ENCODE measurements at places on chromosomes 13 and 19.

DNA sequence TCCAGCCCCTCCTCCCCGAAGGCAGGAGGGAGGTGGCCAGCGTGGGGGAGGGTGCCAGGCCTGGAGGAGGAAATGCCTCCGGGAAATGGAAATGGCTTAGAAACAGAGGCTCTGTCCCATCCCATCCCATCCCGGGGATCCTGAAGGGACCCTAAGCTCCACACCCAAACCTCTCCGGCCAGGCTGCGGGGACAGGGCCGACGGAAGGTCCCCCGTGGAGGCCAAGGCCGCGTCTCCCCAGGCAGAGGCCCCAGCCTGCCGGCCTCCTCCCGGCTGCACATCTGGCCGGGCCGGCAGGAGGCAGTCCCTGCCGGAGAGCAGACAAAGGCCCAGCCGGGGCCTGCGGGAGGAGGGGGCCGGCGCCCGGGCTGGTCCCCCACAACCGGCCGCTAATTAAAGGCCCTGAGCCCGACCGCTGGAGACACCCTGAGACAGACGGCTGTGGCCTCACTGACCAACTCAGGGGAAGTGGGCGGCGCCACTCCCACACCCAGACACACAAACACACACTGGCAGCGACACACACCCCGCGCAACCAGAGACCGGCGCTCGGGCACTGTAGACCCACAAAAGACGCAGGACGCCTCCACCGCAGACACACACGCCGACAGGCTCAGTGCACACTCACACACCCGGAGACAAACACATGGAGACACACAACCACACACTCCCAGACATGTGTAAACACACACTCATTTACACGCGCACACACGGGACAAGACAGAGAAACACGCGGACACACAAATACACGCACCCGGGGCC is 1.1 kb downstream of the ADAMTS10 start:
- DNase-seq: peak; percentile 40

DNA sequence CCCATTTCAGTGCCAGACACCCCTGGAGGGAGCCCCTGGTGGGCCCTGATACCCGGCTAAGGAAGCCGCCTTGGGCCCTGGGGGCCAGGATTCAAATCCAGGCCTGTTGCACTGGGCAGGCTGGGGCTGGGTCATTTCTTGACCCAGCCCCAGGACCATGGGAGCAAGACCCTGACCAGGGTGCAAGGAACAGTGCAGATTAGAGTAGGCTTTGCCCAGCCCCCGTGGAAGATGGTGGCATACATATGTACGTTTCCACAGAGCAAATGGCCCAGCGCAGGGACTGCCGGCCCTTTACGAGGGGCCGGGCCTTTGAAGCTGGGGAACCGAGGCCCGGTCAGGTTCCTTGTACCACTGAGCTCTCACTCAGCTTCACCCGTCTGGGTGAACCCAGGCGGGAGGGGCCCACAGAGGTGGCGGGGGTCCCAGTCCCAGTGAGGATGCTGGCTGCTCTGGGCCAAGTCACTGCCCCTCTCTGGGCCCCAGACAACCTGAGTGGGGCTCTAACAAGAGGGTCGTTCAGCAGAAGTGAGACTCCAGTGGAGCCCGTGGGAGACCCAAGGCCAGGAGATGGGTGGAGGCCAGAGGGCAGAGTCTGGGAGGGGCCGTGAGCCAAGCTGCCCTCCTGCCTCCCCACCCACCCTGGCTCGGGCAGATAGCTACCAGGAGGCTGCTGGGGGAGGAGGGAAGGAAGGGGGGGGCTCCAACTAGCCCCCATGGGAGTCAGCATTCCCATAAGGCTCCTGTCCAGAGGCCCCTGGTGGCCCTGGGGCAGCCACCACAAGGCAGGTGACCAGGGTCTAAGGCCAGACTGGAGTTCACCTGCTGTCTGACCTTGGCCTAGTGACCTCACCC is 2.7 kb downstream of the MKNK2 start:
- DNase-seq: no peak

GRCh38 chr19:681029-682019 is 5.1 kb downstream of the FSTL3 start:
- no peak for DNase-seq

DNA sequence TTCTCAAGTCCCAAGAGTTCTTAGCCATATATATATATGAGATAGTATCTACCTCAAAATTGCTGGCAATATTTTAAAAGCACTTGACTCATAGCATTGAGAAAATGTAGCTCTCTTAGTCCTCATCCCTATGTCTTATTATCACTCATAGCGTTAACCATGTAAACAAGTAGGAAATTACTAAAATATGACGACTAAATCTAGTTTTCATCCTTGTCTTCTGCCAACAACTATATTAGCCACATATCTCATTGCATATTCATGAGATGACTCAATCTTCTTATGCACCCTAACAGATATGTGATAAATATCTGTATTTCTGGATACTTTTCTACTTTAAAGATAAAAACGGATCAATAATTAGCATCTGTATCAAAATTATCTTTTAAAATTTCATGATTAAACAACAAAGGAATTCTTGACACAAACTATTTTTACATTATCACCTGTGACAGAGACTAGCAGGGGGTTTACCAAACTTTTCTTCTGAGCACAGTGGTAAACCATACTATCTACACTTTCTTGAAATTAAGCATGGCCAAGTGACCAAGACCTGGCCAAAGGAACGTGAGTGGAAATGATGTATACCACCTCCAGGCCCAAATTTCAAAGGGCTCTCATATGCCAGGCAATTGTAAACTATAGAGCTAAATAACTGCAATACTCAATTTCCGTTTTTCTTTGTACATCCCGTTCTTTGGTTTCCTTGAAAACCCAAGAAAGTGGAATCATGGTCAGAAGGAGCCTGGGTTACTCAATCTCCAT is 45.7 kb downstream of the ZC3H13 start:
- peak; percentile 25 for DNase-seq

DNA sequence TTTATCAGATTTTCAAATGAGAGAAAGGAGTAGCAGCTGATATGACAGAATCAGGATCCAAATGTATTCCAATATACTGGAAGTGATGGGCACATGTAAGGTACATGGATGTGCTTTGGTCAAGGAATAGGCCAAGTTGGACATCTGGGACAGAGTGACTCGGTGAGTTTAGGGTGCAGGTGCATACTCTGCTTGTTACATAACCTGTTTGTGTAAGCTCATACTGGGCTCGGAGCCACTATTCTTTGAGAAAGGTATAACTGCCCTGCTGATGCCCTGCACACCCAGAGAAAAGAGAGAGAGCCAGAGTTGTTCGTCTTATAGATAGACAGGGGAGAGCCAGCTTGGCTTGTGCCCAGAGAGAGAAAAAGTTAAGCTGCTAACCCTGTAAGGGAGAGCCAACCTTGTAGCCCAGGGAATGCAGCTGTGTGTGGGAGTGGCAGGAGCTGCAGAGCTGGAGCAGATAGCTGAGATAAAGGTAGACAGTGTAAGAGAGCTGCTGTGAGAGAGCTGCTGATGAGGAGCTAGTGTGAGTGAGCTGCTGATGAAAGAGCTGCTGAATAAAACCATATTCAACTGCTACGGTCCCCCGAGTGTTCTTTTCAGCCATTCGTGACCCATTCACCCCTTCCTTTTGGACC is 40.7 kb upstream of the N4BP2L1 start:
- no peak for DNase-seq

DNA sequence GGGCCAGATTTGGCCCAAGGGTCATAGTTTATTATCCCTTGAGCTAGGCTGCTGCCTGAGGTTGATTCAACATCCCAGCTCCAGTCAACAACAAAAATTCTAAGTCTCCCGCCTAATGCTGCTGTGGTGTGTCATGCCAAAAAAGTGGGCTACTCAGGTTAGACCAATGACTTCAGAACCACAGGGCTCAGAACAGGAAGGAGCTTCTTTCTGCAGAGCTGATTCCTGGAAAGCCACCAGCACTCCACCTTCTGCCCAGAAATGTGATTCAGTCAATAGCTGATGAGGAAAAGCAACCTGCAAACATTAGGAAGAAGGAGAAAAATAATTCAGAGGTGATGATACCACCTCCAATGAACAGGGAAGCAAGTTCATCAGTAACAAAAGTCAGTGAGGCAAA is 56.1 kb upstream of the SERPINE3 start:
- no peak for DNase-seq

GRCh38 chr13:23966691-23967615 is 69.7 kb upstream of the C1QTNF9B start:
- DNase-seq: no peak

DNA sequence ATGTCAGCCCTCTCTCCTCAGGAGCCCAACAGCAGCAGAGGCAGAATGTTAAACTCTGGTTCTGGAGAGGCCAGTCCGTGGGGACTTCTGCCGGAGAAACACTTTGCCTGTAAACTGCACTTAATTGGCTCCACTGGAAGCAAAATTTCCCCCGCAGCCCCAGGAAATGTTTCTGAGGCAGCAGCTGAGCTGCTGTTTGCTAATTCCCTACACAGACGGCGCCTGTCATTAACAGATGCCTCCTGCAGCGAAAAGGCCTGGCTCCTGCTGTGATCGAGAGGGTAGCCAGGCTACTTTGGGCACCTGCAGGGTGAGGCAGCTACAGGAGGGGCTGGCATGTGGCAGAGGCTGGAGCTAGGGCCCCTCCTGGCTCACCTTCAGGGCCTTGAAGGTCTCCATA is 5.2 kb upstream of the TM6SF2 start:
- no peak for DNase-seq

DNA sequence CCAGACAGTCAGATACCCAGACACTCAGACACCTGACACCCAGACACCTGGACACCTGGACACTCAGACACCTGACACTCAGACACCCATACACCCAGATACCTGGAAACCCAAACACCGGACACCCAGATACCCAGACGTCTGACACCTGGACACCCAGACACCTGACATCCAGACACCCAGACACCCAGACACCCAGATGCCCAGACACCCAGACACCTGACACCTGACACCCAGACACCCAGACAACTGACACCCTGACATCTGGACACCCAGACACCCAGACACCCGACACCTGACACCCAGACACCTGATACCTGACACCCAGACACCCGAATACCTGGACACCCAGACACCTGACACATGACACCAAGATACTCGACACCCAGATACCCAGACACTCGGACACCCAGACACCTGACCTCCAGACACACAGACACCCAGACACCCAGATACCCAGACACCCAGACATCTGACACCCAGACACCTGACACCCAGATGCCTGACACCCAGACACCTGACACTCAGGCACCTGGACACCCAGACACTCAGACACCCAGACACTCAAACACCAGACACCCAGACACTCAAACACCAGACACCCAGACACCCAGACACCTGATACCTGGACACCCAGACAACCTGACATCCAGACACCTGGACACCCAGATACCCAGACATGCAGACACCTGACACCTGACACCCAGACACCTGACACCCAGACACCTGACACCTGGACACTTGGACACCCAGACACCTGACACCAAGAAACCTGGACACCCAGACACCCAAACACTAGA is 19.1 kb downstream of the C19orf12 start:
- no peak for DNase-seq

GRCh38 chr19:18967358-18968146 is 26.5 kb upstream of the HOMER3 start:
- DNase-seq: peak; percentile 60

DNA sequence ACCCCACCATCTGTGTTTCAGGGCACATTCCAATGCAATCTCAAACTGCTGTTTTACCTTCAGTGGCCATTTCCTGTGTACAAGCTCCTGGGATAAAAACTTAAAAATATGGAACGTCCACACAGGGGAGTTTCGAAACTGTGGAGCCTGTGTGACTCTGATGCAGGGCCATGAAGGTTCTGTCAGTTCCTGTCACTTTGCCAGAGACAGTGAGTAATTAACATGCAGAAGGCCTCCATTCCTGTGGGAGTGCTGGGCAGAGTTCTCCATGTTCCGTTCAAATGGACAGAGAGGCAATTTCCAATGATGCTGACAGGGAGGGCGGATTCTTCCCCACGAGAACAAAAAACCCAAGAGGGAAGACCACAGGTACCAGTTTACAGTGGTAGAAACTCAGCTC is 24.4 kb downstream of the WDR88 start:
- peak; percentile 58 for DNase-seq

GRCh38 chr13:113117911-113118260 is 4.7 kb upstream of the F10 start:
- no peak for DNase-seq

DNA sequence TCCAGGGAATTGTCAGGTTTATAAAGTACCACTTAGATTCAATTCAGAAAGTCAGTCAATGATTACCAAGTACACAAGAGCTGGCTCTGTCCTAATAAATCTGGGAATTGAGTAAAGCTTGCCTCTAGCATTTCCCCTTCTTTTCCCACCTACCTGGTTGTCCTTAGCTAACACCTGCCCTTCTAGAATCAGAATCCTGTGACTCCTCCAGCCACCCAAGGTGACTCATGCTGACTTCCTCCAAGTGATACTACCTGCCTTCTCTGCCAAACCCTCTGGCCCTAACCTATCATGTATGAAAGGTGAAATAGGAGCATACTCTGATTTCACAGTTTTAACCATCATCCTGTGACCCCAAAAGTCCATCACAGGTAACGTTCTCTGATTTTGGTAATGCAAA is 151.2 kb downstream of the DIAPH3 start:
- no peak for DNase-seq

DNA sequence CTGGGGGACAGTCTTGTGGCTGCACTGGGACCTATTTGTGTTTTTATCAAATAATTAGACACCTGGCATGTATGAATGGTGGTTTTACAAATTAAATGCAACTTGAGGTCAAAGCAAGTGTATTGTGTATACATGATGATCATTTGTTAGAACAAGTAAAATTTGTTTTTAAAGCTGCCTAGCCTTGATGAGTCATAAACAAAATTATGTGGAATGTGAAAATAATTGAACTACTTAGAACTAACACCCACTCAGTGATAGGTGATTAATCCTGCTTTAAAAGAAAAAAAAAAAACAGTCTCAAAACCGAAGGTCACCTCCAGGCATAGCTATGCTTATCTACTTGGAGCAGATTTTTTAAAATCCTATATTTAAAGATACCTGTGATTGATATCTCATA is 770.3 kb upstream of the SLITRK5 start:
- DNase-seq: no peak

- no peak for DNase-seq
These were observed 599 bp downstream of the C19orf12 start for GRCh38 chr19:29714371-29714952.

DNA sequence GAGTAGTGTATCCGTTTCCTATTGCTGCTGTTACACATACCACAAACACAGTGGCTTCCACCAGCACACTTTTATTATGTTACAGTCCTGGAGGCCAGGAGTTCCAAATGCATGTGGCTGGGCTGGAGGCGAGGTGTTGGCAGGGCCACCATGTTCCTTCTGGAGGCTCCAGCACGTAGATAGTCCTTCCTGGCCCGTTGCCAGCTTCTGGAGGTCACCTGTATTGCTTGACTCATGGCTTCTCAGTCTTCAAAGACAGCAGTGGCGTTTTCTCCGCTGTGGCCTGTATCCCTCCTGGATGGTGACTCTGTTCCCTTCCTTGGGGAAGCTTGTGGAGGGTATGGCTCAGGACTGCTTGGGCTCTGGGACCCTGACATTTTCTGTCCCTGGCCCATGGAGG is 15.2 kb downstream of the ZNF473 start:
- DNase-seq: no peak

DNA sequence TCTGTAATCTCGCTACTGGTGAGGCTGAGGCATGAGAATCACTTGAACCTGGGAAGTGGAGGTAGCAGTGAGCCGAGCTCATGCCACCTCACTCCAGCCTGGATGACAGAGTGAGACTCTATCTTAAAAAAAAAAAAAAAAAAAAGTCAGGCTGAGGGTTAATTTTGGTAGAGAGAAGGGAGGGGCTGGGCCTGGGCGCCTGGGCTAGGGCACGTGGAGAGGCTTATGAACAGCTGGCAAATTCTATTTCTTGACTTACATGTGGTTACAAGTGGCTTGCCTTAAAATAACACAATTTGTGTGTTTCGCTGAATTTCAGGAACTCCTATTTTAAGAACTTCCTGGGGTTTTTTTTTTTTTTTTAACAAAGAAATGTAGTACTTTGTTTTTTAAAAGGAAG is 47.6 kb upstream of the MAP3K10 start:
- DNase-seq: no peak
